Calu3 (cell line): ENCODE measurements at places on chromosomes 11 and 22. TPM values are rescaled to one million over a fixed set of nuclear protein-coding genes. Genes with fewer than 3 reads are reported as not detected.

- no peak for DNase-seq
Measured at GRCh38 chr11:35412285-35412684, 7.1 kb downstream of the SLC1A2 start.

- DNase-seq: no peak
Measured at GRCh38 chr22:26974034-26974433, 316.6 kb downstream of the MIAT start.

DNA sequence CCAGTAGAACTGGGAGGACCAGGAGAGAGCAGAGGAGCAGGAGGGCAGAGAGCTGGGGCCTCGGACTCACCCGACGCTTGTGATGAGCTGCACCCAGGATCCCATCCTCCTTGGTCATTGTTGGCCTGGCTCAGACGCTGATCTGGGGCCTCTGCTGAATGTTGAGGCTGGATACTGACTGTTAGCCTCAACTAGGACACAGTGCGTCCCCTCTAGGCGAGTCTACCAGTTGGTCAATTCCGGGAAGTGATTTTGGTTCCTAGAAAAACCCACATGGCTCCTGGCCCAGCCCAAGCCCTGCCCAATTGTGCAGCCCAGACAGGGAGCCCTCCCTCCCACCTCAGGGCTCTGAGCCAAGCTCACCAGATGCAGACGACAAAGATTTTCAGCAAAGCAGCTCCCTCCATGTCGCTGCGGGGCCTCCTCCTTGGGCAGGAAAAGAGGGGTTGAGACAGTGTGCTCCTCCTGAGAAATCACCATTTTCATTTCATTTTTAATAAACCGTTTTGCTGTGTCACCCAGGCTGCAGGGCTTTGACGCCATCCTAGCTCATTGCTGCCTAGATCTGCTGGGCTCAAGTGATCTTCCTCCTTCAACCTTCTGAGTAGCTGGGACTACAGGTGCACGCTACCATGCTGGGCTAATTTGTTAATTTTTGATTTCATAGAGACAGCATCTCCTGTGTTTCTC, at the start of gene APOL4:
TSS of gene APOL4 (minus strand) at position 180 of the 690 bp plus-strand sequence. CDS start at position 105, 75 bp downstream.
- no peak for DNase-seq

- DNase-seq: no peak
Measured at GRCh38 chr11:14927146-14927545, 35.1 kb upstream of the CYP2R1 start.

OR51B5 gene
- total RNA-seq: not detected in 2 replicates

RAPSN gene
- 1.8 and 3.6 TPM in 2 replicates for total RNA-seq

TMEM218 gene
- 10.0 and 14.5 TPM in 2 replicates for total RNA-seq
